WTC11 (cell line): ENCODE measurements at places on chromosomes 5 and 9. TPM values are rescaled to one million over a fixed set of nuclear protein-coding genes. Genes with fewer than 3 reads are reported as not detected.
A peak's percentile ranks its signal among the peaks of the same experiment; 100 is the strongest.

ANXA1 gene
- total RNA-seq, result 1.1 to 2.1 TPM (median 1.7 TPM) in 3 replicates

DNA sequence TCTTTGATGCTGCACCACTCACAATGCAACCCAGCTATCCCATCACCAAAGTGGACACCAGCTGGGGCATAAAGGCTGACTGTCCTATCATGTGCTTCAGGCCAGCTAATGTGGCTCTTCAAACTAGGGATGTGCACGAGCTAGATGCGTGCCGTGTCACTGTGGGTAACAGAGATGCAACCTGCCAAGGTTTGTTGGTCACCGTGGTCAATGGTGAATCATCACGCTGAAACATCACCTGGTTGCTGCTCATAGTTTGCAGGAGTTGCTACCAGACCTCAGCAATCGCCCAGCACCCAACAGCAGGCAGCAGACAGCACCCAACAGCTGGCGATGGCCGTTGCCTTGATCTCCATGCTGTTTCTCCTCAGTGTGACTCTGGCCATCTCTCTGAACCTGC lies 2.1 kb upstream of the PCDHGA1 start:
- DNase-seq, result no peak

DNA sequence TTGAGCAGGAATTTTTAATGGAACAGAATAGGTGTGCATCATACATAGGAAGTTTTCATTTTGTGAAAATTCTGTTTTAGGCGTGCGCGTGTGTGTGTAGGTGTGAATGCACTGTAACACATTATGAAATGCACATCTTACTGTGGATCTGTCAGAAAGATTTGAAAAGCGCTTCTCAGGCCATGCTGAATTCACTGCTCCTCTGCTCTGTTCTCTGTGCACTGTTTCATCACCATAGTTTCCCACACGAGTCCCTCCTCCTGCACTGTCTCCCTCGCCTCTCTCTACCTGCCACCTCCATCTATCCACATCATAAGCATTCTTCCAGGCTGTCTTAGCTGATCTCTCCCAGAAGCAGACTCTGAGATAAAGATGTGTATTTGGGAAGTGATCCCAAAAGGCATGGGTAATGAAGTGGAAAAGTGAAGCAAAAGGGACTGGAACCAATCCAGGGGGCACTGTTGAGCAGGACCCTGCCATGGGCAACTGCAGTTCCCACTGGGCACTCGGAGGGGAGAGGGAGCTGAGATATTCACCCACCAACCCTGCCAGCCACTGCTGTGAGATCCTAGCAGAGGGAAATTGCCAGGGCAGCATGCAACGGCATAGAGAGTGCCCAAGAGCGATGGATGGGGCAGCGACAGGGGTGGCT lies 65.9 kb downstream of the GABBR2 start:
- peak; percentile 53 for DNase-seq

TMEM215 gene
- total RNA-seq, result 0.21 to 0.34 TPM (median 0.31 TPM) in 3 replicates

PPP2R2B gene
- 12.7 to 20.3 TPM (median 13.2 TPM) in 3 replicates for total RNA-seq

- DNase-seq, result no peak
Measured at GRCh38 chr5:163190283-163190682, 247.1 kb upstream of the CCNG1 start.

DNA sequence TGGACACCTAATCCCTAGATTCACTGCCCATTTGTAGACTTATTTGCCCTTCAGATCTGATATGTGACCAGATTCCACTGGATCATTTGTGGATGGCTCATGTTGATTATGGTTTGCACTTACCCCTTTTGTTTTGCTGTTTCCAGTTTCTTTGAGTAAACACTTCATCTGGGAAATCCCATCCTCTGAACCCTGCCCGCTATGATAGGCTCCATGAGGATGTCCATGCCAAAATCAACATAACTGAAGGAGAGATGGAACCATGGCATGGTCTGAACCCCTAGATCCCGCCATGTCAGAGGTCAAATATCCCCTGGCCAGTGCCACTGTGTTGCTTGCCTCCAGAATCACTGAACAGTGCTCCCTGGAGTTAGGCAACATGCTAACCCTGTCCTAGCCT lies 11.7 kb upstream of the FEM1C start:
- DNase-seq, result no peak

- DNase-seq, result no peak
Measured at GRCh38 chr9:72524820-72525540, 3.6 kb downstream of the TMC1 start.

HAVCR1 gene
- total RNA-seq, result not detected in 3 replicates

SCGB3A2 gene
- total RNA-seq, result 57.3 to 79.1 TPM (median 66.0 TPM) in 3 replicates

PCDHB15 gene
- 7.7 to 8.7 TPM (median 8.4 TPM) in 3 replicates for total RNA-seq

GRCh38 chr5:154568589-154568988 lies 90.6 kb upstream of the HAND1 start:
- no peak for DNase-seq

- DNase-seq, result no peak
Measured at GRCh38 chr9:81560851-81561732, 128.3 kb downstream of the TLE1 start.

DNA sequence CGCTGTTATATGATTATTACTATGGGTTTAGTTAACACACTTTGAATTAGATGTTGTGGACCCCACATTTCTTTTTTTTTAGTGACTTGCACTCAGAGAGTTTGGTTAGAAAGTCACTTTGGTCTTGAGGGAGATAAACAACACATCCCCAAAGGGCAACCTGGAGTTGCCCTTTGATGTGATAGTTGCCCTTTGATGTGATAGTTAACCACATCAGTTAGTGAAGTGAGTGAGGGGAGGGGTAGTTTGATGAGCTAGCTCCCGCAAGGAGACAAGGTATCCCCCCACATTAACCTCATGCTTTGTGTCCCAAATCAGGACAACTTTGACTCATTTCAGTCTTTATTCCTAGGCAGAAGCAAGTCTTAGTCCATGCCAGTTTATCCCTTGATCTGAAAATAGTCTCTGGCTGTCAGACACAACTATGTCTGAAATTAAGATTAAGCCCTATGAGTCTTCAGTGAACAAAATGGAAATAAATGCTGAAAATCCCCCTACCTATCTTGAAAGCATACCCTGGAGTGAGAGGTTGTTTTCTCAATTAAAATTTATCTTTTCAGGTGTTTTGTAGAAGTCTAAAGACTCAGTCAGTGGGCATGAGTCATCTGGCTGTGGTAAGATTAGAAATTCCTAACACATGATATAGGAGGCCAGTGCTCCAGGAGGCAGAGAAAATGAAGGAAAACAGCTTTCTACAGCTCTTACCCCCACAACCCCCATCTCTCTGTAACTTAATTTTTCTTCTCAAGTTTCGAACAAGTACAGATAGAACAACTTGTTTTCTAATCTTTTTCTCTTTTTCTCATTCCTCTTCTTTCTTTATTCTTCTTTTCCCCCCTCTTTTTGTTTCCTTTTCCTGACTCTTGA lies 208.9 kb upstream of the DMRTA1 start:
- no peak for DNase-seq

BTNL9 gene
- 1.6 to 3.4 TPM (median 1.8 TPM) in 3 replicates for total RNA-seq

MAMDC2 gene
- total RNA-seq, result 6.0 to 6.3 TPM (median 6.3 TPM) in 3 replicates

DNA sequence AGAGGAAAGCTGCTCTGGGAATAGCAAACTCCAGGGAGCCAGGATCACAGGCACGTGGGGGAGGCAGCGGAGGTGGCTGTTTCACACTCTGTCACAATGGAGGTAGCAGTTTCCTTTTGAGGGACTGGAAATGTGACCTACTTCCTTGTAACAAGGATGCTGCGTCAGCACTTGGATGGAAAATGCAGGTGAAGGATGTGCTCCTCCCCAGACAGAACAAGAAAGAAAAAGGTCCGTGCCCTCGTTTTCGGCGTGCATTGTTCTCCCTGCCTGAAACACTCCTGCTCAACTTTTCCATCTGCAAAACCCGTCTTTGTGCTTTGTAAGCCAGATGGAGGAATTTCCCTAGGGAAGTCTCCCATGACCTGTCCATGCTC lies 55.1 kb upstream of the SH3PXD2B start:
- DNase-seq, result no peak

CDK9 gene
- 106 to 111 TPM (median 107 TPM) in 3 replicates for total RNA-seq

GRCh38 chr9:79616013-79616412 lies 44.2 kb downstream of the TLE4 start:
- no peak for DNase-seq

DNA sequence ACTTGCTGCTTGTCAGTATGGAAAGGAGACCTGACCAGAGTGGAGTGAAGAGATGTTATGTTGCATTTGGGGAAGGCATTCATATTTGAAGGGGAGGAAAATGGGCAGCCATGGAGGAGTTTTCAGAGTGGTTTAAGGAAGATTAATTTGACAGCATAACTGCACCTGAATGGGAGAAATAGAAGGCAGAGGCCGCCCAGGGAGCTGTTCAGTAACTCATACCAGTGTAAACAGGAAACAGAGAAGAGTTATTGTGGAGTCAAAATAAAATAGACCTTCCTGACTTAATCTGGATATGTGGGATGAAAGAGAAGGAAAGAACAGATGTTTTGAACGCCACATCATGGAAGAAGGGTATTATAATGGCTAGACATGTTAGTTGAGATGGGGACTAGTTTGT lies 13.4 kb downstream of the SLC44A1 start:
- no peak for DNase-seq

GRCh38 chr5:95621839-95622629 lies 2.1 kb downstream of the GPR150 start:
- no peak for DNase-seq

GRCh38 chr5:148179234-148179824 lies 11.0 kb downstream of the SPINK14 start:
- DNase-seq, result no peak

DNA sequence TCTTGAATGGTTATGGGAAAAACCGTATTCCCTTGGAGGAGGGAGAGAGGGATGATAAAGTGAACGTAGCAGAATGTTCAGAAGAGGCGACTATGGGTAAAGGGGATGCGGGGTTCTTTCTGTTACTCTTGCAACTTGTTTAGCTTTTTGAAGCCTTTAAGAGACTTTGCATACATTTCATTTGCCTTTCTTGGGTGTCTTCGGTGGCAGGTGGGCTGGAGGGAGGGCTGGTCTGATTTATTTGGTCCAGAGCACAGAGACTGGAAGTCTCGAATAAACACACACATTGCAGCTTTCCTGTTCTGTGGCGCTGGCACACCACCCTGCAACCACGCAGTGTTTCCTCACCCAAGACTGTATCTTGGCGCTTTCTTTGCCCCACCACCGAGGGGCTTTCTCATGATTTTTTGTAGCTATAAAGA lies 23.2 kb downstream of the TTF1 start:
- no peak for DNase-seq

PRUNE2 gene
- 9.3 to 13.1 TPM (median 9.6 TPM) in 3 replicates for total RNA-seq

DNA sequence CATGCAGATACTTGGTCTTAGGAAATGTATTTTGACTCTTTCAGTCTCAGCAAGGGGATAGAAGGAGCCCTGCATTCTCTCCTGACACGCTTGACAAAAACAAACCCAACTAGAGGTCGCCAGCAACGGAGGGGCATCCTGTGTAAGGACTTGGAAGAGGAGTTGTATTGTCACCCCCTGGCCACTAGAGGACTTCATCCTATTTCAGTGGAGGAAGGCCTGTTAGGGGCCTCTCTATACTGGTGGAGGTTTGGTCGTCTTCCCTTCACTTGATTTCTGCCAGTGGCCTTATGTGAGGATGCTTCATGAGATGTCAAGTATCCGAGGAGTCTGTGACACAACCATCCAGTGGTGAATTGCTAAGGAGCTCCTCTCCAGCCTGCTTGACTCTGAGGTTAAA lies 122.8 kb upstream of the STC2 start:
- DNase-seq, result peak; percentile 50
